Cortex of kidney (tissue), 1 donor: ENCODE measurements at places on chromosomes 13 and 19.

DNA sequence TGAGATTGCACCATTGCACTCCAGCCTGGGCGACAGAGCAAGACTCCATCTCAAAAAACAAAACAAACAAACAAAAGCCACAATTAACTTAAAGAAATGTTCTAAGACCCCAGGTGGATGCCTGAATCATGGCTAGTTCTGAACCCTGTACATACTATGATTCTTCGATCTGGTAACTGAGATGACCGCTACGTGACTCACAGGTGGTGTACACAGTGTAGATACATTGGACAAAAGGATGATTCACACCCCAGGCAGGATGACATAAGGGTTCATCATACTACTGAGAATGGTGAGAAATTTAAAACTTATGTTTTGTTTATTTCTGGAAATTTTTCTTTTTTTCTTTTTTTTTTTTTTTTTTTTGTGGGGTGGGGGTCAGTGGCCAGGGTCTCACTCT lies 6.5 kb downstream of the ZNF426 start:
- no peak for DNase-seq

DNA sequence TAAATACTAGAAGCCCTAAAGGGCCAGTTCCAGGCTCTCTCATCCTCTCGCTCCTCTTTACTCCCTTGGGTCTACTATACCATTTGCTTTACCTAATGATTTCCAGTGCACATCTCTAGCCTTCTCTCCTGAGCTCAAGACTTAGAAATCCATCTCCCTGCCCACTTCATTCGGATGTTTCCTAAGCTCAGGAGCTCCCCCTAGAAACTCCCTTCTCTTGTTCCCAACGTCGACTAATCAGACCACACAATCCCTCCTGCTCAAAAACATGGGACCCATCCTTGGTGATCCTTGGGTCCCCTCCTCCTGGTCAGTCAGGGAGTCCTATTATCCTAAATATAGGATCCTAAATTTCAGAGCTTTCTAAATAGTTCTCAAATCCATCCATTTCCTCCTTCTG lies 21.1 kb upstream of the STK24 start:
- no peak for DNase-seq

- no peak for DNase-seq
Measured at GRCh38 chr19:11355160-11356073, at the start of gene PLPPR2. Gene PLPPR2, plus strand, starts transcription at chr19:11355432. Its CDS starts 2,242 bp downstream, at chr19:11357674.

GRCh38 chr13:111175935-111176334 lies 60.8 kb downstream of the ARHGEF7 start:
- no peak for DNase-seq

DNA sequence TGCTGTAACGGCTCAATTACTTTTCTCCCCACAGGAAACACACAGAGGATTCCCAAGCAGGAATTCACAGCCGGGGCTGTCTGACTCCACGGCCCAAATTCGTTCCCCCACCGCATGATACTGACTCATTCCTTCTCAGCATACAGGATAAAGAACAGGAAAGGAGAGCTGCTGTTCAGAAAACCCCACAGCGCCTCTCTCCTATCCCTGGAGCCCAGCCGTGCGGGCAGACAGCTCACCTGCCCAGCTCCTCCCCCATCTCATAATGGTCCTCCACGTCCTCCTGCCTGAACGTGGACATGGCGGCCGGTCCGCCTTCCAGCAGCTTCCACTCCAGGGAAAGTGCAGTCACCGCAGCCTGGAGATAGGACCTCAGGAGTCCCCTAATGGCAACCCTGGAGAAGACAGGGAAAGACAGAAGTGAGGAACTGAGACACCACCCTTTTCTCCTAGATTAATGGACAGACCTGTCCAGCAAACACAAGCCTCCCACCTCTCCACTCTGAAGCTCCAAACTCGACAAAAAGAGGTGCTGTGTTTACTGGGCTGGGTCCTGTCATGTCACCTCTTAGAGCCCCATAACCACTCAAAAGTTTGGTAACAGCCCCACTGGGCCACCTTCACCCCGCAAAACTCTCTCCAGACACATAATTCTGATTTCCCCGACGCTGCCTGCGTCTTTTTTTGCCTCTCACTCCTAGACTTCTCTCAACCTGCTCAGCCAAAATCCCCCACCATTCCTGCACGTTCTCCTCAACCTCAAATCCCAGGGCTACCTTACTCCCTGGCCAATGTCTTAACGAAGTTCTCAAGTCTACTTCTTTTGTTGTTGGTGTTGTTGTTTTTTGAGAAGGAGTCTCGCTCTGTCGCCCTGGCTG lies 1.2 kb downstream of the DAPK3 start:
- DNase-seq, result no peak

DNA sequence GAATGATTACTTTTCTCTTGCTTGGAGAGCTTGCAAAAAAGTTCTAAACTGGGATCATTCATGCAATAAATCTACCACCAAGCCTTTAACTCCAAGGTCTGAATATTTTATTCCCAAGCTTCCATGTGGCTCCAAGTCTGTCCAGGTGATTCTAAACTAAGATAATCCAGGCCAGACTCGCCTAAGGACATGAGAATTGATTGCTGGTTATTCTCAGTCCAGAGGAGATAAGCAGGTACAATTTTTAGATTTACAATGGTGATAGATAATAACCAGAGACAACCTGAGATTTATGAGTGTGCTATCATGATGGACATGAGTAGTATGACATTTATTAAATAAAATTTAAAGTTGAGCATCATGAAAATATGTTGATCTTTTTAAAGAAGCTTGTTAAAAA lies 156.5 kb upstream of the SPRY2 start:
- no peak for DNase-seq

- no peak for DNase-seq
Measured at GRCh38 chr13:92560883-92561282, 665.7 kb upstream of the GPC6 start.

DNA sequence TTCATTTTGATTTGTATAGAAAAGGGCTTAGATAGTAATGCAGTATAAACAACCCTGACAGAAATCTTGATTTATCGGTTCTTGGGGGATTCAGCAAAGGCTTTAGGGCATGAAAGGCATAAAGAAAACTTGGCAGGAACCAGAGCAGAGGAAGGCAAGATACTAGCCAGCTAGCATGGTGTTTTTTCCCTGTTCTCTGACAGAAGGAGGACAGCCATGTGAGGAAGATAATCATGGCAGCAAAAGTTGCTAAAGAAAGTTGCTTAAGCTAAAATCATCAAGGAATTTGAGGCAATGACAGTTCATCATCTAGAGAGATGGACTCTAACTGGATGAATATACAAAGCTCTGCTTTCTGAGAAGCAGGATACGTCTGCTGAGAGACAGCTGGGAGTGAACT lies 294.1 kb downstream of the KCNRG start:
- DNase-seq, result no peak

GRCh38 chr19:10961073-10961860 lies 437 bp downstream of the SMARCA4 start:
- DNase-seq, result no peak

GRCh38 chr13:63636316-63636993 lies 2220.8 kb upstream of the PCDH20 start:
- DNase-seq, result no peak

DNA sequence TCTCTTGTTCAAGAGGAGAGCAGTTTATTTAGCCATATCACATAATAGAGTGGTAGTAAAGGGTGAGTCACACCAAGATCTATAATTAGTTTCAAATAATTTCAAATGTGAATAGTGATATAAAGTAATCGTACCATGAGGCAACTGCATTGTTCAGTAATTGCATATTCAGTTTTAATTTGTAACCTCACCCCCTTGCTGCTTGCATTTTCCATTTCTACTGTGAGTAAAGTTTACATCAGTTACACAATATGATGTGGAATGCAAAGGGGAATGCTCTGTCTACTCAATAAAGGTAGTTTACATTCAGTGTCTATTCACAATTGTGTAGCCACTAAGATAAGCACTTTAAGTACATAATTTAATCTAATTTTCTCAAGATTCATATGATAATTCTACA lies 1695.7 kb upstream of the SPRY2 start:
- no peak for DNase-seq
